ENCODE measurements at places on chromosomes 3 and 15.

DNA sequence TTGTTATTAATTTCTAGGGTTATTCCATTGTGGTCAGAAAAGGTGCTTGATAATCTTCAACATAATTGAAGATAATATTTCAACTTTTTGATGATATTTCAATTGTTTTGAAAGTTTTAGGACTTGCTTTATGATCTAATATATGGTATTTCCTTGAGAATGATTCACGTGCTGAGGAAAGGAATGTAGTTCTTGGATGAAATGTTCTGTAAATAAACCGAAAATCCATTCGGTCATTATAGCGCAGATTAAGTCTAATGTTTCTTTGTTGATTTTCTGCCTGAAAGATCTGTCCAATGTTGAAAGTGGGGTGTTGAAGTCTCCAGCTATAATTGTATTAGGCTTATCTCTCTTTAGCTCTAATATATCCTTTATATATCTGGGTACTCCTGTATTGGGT, 617.5 kb upstream of the NECTIN3 start:
- DNase-seq = no peak

GRCh38 chr15:98905963-98906711, 101.5 kb downstream of the PGPEP1L start:
- DNase-seq = no peak

GRCh38 chr15:65132878-65133547, 595 bp downstream of the PDCD7 start:
- no peak for DNase-seq

- DNase-seq = peak; percentile 23
Measured at GRCh38 chr3:197333901-197334639, 35.7 kb upstream of the DLG1 start.

DNA sequence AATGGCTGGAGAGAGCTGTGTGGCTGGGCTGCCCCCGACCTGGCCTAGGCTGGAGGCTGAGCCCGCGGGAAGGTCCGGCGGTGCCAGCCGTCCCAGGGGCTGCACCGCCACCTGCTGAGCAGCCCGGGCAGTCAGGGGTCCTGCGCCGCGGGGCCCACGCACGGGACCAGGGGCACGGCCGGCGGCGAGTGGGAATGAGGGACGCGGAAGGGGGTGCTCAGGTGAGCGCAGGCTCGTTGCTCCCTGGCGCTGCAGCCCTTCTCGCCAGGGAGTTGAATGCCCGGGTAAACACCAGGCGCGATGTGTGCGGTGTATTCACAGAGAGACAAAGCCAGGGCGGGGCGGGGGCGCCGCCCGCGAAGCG, 666 bp upstream of the SEMA3F start:
- no peak for DNase-seq
